ENCODE measurements at places on chromosomes 2 and 18.

DNA sequence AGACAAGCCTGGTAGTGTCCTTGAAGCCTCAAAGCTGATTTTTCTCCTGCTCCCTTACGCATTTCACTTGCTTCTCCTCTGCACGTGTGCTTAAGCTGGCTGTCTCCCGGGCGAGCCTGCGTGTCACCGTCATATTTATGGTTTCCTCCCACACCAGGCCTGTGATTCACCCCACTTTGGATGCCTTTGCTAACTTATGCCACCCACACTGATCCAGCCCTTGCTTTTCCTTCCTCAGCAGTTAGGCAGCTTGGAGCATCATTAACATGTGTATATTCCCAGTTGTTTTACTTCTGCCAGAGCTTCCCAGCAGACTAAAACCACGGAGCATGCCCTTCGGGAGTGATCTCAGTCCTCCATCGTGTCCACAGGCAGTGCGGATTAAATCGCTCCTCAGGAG is 2.2 kb downstream of the ST3GAL5 start:
- DNase-seq, result peak; percentile 84

- DNase-seq, result no peak
These were observed 19.8 kb downstream of the COL5A2 start for GRCh38 chr2:189159717-189160116.

- peak; percentile 72 for DNase-seq
These were observed 175.7 kb downstream of the SOCS6 start for GRCh38 chr18:70464343-70465114.

DNA sequence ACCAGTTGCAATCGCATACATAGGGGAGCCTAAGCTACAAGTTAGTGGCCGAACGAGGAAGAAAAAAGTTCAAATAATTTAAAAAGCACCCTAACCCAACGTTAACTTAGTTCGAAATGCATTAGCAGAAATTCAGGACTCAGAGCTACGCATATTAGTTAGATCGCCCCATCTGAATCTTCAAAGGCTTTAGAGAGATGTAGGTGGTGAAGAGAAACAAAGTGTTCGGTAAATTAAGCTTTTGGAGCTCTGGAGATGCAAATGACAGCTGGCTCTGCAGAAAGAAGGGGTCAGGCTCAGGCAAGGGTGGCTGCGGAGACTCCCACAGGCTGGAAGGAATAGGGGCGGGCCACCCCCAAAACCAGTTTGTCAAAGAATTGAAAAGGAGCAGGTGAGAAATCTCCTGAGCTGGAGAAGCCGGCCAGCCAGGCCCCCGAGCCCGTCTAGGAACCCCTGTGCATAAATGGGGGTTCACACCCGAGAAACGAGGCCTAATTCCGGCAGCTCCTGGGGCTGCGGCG is 621 bp downstream of the TXNL1 start:
- DNase-seq, result peak; percentile 9

DNA sequence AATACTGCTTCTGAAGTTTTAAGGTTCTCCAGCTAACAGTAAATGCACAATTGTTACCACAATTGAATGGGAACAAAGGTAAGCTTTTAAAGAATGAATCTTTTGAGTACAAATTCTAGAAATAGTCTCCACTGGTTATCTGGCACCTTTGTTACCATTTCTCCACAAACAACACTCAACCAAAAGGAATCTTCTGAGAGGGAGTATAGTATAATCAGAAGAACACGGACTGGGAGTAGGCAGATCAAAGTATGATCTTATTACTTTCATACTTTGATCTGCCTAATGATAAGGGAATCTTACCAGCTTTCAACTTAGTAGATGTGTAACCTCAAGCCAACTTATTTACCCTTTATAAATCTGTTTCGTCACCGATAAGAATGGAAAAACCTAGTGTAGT is 1.4 kb downstream of the CEP76 start:
- no peak for DNase-seq

- DNase-seq, result no peak
These were observed 15.4 kb downstream of the NPPC start for GRCh38 chr2:231910771-231911170.

- DNase-seq, result peak; percentile 45
These were observed 910 bp downstream of the SRSF7 start for GRCh38 chr2:38750011-38750890.

DNA sequence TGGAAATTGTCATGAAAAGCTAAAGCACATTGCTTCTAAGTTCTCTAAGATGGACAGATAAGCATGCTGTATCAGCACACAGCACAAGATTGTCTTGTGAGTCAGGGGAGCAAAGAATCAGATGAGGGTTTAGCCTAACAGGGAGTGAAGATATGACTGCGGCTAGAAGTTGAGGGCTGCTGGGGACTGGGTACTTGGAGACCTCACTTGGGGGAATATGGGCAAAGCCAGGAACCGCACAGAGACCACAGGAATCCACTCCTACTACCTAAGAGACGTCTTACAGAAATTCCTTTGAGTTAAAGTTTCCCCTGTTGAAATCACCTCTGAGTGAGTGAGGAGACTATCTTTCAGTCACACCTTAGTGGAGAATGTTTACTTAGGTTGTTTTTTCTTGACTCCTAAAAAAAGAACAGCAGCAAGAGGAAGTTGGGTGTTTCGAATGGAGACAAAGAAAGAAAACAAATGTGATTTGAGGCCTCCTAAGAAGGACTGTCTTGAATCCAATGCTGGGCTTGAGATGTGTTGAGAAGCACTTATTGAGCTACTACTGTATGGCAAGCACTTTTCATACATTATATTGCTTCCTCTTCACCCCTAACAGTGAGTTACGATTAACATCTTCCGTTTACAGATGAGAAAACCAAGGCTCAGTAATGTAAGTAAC is 100.7 kb downstream of the ANKRD44 start:
- DNase-seq, result peak; percentile 16

- DNase-seq, result no peak
These were observed 44.5 kb downstream of the COMMD1 start for GRCh38 chr2:61949714-61950560.

DNA sequence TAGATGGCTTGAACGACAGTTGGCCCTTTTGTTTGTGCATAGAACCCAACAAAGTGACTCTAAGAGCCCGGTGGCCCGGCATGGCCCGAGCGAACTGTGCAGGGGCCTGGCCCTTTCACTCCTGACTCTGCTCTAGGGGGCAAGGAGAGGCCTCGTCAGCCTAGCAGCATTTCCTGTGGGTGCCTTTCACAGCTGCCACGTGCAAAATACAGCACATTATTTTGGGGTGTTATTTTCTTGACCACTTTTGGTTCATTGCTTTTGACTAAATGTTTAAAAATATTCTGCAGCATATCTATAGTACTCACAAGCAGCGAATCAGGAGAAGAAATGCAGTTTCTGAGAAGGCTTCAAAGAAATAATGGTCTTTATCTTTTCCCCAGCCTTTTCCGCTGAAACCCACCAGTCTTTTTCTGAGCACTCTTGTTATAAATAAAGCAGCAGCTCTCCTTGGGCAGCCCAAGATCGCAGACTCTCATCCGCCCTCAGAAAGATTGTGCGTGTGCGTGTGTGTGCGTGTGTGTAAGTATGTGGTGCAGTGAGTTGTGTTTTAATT is 31.3 kb downstream of the DGKD start:
- no peak for DNase-seq

DNA sequence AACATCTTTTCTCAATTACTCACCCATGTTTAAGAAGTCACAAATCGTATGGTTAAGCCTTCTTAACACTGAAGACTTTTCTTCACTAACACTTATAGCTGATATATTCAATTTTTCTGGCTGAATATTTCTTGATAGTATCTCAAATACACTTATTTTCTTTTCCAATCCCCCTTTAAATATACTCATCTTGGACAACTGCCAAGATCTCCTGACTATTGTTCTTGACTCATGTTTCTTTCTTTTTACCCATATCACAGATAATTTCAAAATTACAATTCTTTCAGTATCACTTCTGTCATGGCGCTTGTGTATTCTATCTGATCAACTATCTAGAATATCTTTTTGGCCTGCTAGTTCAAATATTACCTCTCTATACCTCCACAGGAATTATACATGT is 954.3 kb upstream of the ACVR2A start:
- no peak for DNase-seq

DNA sequence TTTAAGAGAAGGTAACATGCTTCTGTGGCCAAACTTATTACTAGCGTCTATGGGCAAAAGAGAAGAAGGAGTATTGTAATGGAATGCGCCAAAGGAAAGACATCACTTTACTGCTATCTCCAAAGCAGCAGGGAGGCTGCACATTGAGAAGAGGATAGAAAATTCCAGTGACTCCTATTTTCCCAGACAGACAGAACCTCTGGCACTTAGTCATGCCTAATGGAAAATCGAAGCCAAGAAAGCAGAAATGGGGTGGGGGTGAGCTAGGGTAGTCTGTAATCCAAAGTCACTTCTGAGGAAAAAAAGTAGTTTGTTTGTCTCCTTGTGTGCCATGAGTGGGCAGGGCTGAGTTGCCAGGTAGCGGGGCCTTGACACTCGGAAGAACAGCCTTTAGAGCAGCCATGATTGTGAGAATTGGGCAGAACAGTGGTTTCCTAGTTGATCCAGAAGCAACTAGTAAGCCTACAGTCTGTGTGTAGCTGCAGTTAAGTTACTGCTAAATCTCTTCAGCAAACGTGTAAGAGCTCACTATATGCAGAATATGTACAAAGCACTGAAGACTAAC is 79.4 kb upstream of the FOSL2 start:
- DNase-seq, result no peak

- no peak for DNase-seq
These were observed 7.3 kb upstream of the NT5DC4 start for GRCh38 chr2:112713585-112713925.

DNA sequence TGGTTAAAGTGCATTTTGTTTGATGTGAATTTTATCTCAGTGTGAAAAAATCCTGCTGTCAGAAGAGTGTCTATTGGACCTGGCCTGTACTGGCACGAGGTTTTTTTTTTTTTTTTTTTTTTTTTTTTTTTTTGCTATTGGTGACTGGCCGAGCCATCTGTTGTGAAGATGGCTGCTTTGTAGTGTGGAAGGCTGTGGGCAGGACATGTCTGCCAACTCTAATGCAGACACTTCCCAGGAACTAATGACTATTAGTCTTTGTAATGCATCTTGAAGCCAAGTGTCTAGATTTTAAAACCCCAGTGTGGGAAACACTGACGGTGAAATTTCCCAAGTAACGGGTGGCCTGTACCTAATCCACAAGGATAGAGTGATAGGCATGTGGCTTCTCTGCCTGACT is 34.3 kb downstream of the ZAP70 start:
- DNase-seq, result no peak

- DNase-seq, result no peak
These were observed at the start of gene CIDEA for GRCh38 chr18:12254136-12254819. Gene CIDEA, plus strand, starts transcription at chr18:12254361. Its CDS starts 23 bp downstream, at chr18:12254384.

DNA sequence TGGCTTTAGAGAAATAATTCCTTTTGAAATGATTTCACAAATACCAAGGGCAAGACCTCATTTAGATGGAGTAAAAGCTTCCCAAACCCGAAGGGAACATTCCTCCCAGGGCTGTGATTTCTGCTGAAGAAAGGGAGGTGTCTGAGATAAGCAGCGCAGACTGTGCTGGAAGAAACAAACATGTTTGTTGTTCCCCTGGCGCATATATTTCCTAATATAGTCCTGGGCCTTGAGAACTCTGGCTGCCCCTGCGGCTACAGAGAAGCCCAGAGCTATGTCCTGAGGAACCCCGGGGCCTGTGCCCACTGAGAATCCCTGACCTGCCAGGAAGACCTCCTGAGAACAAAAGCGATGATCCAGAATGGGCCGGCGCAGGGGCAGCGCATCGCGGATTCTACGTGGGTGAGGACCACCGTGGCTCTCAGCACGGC is 372.6 kb upstream of the NT5C1B start:
- DNase-seq, result no peak

- DNase-seq, result peak; percentile 63
These were observed 69.0 kb upstream of the FAM110C start for GRCh38 chr2:115303-115702.

DNA sequence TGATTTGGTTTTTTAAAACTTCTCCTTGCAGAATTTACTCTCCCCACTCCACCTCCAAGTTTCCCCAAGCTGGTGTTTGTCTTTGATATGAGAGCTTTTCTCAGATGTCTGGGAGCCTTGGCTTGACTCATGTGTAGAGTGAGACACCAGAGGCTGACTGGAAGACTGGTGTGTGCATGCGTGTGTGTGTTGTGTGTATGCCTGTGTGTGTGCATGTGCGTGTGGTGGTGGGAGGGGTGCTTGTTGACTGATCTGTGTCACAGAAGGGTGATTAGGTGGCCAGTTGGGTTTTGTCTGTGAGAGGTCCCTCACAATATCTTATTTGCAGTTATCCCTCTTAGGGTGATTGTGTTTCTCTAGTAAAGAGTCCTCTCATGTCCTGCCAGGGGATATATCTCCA is 50.5 kb upstream of the HPCAL1 start:
- no peak for DNase-seq

DNA sequence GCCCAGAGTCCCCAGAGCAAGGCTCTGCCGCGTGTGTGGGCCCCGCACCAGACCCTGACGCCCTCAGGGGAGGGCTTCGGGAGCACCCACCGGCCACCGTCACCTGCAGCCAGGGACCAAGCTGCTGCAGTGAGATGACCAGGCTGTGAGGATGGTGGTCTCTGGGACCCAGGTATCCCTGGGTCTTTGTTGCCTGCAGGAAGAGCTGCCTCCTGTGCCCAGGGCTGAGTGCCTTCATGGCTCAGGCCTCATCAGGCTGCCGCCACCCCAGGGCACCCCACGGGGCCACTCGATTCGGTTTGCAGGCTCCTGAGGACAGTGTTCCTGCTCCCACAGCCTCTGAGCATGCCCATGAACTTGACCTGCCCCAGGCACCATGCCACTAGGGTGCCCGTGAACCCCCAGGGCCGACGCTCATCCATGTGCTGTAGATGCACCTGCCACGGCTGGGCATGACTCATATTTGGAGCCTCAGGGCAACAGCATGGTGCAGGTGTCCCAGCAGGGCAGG is 109.8 kb downstream of the FAM210A start:
- no peak for DNase-seq

DNA sequence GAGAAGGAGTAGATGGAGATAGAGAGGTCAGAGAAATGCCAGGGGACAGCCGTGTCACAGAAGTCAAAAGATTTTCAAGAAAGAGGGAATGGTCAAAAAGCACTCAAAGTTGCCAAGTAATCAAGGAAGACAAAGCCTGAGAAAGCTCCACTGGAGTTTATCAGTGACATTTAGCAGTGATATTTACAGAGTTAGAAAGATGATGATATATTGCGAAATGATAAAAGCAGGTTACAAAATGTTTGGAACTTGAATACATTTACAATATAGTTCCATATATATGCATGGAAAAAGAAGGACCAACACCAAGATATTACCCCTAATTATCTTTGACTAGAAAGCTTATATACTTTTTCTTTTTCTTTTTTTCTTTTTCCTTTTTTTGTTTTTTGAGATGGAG is 20.4 kb downstream of the ZNF2 start:
- no peak for DNase-seq

GRCh38 chr18:23401400-23402347 is 51.4 kb upstream of the RIOK3 start:
- DNase-seq, result peak; percentile 87
